Activated naive CD8-positive, alpha-beta T cell treated with anti-CD3 and anti-CD28 coated beads, Interleukin-2, amount 10 ng/mL, durations not matched to agents 7 days and 5 days (primary cell): ENCODE measurements at places on chromosomes 3 and 15.

GRCh38 chr15:68582236-68582635 lies 3.4 kb downstream of the CORO2B start:
- no peak overlapping the region for H3K4me3 ChIP-seq
- H3K4me1 ChIP-seq = peaks cover 9% of the 10 kb centered on the region
- DNase-seq = no peak
- H3K27ac ChIP-seq = no peak overlapping the region
- H3K36me3 ChIP-seq = no peaks in the 10 kb centered on the region
- peaks cover 35% of the 10 kb centered on the region for H3K27me3 ChIP-seq

DNA sequence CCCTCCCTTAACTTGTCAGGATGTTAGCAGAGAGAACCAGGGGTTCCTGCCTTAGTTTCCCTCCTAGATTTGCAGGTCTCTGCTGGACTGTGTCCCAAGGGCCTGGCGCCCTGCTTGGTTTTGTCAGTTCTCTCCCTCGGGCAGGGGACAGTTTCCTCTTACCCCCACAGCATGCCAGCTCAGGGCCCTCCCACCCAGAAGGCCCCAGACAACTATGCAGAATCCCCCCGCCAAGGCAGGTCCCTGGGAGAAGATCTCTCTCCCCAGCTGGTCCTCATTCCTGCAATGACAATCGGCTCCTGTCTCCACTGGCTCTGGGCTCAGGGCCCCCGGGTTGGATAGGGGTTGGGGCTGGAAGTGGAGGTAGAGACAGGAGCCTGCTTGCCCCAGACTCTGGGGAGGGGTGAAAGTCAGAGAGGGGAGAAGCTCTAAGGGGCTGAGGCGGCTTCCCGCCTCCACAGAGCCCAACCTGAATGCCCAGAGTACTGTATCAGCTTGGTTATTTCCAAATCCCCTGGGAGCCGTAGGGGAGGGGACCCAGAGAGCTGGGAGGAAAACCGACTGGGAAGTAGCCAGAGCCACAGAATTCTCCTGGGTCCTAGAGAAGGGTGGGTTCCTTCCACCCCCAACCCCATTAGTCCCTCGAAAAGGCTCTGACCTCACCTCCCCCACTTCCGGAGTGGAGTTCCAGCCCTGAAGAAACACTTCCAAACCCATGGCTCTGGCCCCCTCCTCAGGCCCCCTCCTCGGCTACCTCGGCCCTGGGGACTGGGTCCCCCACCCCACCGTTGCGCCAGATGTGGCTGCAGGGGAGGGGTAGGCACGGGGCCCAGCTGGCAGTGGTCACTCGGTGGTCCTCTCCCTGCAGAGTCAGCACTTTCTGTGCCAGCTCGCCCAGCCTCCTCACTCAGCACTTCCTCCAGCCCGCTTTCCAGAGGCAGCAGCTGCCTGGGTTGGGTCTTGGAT lies 3.8 kb upstream of the LOXL1 start:
- no peak overlapping the region for H3K4me3 ChIP-seq
- no peaks in the 10 kb centered on the region for H3K27me3 ChIP-seq
- no peak for DNase-seq
- peaks cover 50% of the 10 kb centered on the region for H3K4me1 ChIP-seq
- peak overlapping the region; percentile 83 for H3K27ac ChIP-seq

DNA sequence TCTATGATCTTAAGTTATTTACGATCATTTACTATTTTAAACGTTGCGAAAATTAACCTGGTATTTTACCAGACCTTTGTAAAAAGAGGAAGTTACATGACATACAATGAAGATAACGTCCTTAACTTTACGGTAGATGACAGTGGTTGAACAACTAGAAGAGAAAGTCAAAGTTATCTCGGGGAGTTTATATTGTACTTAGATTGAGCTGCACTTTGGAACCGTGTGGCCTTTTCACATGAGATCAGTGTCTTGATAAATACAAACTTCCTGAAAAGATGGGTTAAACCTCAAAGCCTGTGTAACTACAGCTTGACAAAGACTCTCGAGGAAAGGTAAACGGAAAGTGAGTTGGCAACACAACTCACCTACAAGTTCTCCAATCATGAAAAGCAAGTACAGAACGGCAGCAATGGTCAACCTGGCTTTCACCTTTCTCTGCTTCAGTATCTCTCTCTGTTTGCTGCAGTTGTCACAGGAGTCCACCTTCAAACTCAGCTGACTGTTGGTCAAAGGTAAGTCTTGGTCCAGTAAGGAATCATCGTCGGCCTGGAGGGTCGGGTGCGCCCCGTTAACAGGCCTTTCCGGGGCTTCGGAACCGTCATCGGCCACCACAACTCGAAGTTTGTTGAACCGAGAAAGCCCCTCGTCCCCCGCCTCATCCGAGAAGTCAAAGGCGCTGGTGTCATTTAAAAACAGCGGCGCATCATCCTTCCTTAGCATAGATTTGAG lies 793 bp downstream of the SLC30A4 start:
- H3K4me1 ChIP-seq = peaks cover 19% of the 10 kb centered on the region
- peak overlapping the region; percentile 73 for H3K27ac ChIP-seq

DNA sequence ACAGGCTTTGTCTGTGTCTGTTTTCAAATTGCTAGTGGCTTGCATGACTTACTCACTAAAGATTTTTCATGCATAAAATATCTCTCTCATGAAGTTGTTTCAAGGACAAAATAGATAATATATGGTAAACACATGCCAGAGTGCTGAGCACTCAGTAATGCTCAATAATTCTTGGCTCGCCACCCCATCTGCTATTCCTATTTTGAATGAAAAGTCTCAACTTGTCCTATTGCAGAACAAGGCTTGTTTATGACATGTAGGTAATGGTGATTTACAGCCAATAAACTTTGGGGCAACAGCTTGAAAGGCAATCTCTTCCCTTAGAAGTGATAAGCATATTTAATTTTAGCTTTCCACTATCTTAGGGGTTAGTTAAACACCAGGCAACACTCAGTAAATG lies 789.0 kb upstream of the ROBO1 start:
- H3K27ac ChIP-seq = no peak overlapping the region
- no peaks in the 10 kb centered on the region for H3K27me3 ChIP-seq
- H3K4me3 ChIP-seq = no peak overlapping the region
- no peaks in the 10 kb centered on the region for H3K4me1 ChIP-seq
- no peaks in the 10 kb centered on the region for H3K36me3 ChIP-seq

- no peaks in the 10 kb centered on the region for H3K4me1 ChIP-seq
- peaks cover 5% of the 10 kb centered on the region for H3K27me3 ChIP-seq
- H3K27ac ChIP-seq = no peak overlapping the region
- DNase-seq = no peak
- no peak overlapping the region for H3K4me3 ChIP-seq
Observed at GRCh38 chr15:62896969-62897486, 145.5 kb upstream of the TPM1 start.

GRCh38 chr3:57252404-57252803 lies 24.9 kb downstream of the APPL1 start:
- H3K36me3 ChIP-seq = peaks cover 14% of the 10 kb centered on the region
- peaks cover 2% of the 10 kb centered on the region for H3K4me1 ChIP-seq
- H3K27ac ChIP-seq = no peak overlapping the region
- no peak for DNase-seq

GRCh38 chr3:172585954-172586353 lies 62.7 kb upstream of the TNFSF10 start:
- H3K36me3 ChIP-seq = peaks cover 47% of the 10 kb centered on the region
- peak overlapping the region; percentile 90 for H3K27ac ChIP-seq
- no peak for DNase-seq
